ENCODE measurements at places on chromosomes 1 and 21. TPM values are rescaled to one million over a fixed set of nuclear protein-coding genes. Genes with fewer than 3 reads are reported as not detected.
A peak's percentile ranks its signal among the peaks of the same experiment; 100 is the strongest.

CD48 gene
- under 0.01 TPM for total RNA-seq

DENND2C gene
- total RNA-seq: 1.3 TPM

- no peak overlapping the region for H3K27ac ChIP-seq
- no peaks in the 10 kb centered on the region for H3K36me3 ChIP-seq
- H3K4me3 ChIP-seq: no peak overlapping the region
- H3K4me1 ChIP-seq: no peaks in the 10 kb centered on the region
- no peak for DNase-seq
These were observed 20.8 kb upstream of the TLCD4 start for GRCh38 chr1:95096218-95096841.

GRCh38 chr1:181135815-181136737 lies 47.6 kb downstream of the IER5 start:
- peak; percentile 88 for DNase-seq
- peak overlapping the region; percentile 91 for H3K27ac ChIP-seq
- H3K4me3 ChIP-seq: no peak overlapping the region
- peaks cover 33% of the 10 kb centered on the region for H3K4me1 ChIP-seq

- no peaks in the 10 kb centered on the region for H3K36me3 ChIP-seq
- no peak overlapping the region for H3K4me3 ChIP-seq
- H3K27me3 ChIP-seq: no peaks in the 10 kb centered on the region
- no peak overlapping the region for H3K27ac ChIP-seq
- peaks cover 2% of the 10 kb centered on the region for H3K4me1 ChIP-seq
These were observed 79.8 kb upstream of the HAO2 start for GRCh38 chr1:119288751-119289150.
